Natural killer cell (primary cell): ENCODE measurements at places on chromosomes 16 and 17. TPM values are rescaled to one million over a fixed set of nuclear protein-coding genes. Genes with fewer than 3 reads are reported as not detected.
A peak's percentile ranks its signal among the peaks of the same experiment; 100 is the strongest.

GRCh38 chr17:7132511-7133094 is 18.0 kb upstream of the ASGR2 start:
- no peak for DNase-seq

GRCh38 chr16:48164907-48165715 is 9.3 kb upstream of the ABCC12 start:
- peak; percentile 78 for DNase-seq

PKMYT1 gene
- total RNA-seq, result 2.6 TPM

- DNase-seq, result peak; percentile 76
Observed at GRCh38 chr16:85245307-85246172, 133.3 kb upstream of the CIBAR2 start.

GRCh38 chr17:57140316-57140715 is 55.3 kb downstream of the AKAP1 start:
- no peak for DNase-seq

GALR2 gene
- 0.27 TPM for total RNA-seq

CMTM2 gene
- 0.61 TPM for total RNA-seq

TBC1D28 gene
- not detected for total RNA-seq

PLCD3 gene
- total RNA-seq, result 2.5 TPM

NGFR gene
- 1.8 TPM for total RNA-seq

GRCh38 chr16:56424791-56425438 is 430 bp downstream of the AMFR start:
- peak; percentile 34 for DNase-seq

HOXB5 gene
- total RNA-seq, result not detected

DNA sequence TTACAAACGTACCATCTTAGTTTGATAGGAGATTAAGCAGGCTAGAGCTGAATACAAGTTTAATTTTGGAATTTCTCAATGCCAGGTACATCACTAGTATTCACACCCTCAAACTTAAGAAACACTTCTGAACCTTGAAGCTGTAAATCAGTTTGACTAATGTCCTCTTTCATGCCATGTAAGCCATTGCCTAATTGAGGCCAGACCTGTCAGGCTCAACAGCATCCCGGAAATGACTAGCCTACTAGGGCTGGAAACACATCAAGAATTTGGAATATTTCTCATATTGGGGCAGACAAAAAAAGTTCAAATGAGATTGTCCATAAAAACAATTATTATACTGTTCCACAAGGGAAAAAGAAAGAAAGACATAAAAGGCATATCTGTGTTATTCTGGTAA is 1.7 kb downstream of the USP32 start:
- no peak for DNase-seq

DNA sequence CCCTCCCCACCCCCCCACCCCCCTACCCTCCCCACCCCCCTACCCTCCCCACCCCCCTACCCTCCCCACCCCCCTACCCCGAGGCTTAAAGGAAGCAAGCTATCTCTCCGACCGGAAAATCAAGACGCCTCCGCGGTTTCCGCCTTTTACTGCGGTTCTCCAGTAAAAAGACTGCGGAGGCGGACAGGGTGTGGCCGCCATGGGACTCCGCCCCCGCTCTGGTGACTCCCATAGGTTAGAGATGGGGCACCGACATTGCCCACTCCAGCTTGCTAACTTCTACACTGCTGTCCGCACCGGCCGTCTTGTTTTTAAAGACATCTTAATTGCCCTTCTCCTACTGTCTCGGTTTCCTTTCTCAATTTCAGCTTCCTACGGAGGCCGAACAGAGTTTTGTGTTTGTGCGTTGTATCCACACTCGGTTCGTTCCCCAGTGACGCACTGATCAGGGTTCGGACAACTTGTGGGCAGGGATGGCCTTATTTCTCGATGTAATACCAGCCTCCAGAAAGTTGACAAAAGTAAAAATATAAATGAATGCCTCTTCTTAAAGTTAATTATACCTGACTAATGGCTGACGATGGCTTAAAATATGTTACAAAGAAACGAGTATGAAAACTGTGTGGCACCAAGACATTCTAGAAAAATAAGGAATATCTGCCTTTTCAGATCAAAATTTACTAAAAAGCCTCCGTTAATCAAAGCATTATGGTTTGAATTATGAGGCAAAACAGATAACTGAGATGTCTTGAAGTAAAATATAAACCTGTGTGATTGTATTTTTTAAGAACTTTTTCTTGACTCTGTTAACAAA is 1.1 kb upstream of the ZNF200 start:
- DNase-seq, result peak; percentile 75

- DNase-seq, result no peak
Observed at GRCh38 chr16:87150681-87151280, 166.4 kb downstream of the C16orf95 start.

DNA sequence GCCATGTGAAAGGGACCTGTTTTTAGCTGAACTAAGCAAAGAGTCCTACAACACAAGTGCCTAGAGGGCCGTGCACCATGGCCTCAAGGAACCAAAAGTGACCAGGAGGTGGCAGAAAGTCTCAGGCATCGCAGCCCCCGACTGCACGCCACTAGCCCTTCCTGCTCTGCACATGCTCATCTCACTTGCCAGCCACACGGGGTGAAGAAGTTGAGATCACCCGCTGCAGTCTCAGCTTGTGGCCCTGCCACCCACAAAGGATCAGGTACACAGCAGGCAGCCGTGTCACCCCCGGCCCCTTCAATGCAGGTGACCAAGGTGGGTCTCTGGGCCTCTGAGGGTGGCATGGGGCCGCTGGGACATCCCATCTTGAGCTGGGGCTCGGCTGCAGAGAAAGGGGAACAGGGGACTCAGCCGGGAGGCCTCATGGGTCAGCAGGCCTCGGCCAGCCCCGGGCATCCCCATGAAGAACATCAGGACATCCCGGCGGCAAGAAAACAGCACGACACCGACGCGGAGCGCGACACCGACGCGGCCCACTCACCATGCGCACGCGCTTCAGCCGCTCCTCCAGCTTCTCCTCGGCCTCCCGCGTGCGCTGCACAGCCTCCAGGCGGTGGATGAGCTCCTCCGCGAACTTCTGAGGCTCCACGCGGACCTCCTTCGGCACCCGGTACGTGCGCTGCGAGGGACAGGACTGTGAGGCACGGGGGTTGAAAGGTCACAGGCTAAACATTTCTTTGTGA is 21.0 kb downstream of the PDIA2 start:
- DNase-seq, result peak; percentile 50

- no peak for DNase-seq
Observed at GRCh38 chr17:63760771-63761539, 12.4 kb downstream of the CCDC47 start.

COL1A1 gene
- total RNA-seq, result 2.3 TPM

GRCh38 chr16:51952500-51952899 is 594.4 kb downstream of the TOX3 start:
- no peak for DNase-seq

- DNase-seq, result no peak
Observed at GRCh38 chr16:1201444-1201843, 23.6 kb downstream of the TPSG1 start.

DNA sequence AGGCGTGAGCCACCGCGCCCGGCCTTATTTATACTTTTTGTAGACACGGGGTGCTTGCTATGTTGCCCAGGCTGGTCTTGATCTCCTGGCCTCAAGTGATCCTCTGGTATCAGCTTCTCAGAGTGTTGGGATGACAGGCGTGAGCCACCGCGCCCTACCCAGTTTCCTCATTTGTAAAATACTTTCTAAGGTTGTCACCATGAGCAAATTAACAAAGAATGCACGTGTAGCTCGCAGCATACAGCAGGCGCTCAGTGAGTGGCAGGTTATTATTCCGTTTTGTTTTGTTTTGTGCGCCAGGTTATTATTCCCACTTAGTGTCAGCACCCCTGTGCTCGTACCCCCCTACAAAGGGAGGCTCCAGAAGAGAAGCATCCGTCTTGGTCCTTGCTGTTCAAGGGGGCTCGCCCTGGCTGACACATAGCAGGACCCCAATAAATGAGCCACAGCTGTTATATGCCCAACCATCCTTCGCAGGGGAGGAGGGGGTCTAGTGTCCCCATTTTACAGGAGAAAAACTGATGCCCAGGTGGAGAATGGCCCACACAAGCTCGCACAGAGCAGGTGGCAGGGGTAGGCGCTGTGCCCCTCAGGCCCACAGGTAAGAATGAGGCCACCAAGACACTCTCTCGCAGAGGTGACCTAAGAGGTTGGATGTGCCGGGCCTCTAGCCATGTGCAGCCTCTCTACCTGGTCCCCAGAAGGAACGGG is 686 bp upstream of the MIEF2 start:
- DNase-seq, result no peak
